ENCODE measurements at places on chromosomes 2 and 18.

GRCh38 chr2:75571730-75572430 is 11.1 kb upstream of the EVA1A start:
- DNase-seq = no peak

- DNase-seq = no peak
Measured at GRCh38 chr2:212076456-212076855, 462.1 kb downstream of the ERBB4 start.

DNA sequence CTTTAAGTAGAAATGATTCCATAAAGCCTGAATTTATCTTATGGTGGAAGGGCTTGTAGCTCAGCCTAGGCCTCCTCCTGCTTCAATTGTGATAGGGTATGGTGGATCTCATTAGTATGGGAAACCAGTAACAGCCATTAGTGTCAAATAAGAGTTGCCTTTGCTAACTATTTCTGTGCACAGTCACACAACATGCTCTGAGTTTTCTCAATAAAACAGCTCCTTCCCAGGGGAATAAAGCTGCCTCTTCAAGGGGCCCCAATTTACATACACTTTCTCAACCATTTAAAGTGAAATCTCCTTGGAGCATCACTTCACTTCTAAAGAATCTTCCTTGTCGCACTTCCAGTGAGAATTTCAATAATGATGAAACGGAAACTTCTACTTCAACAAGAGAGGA is 53.4 kb downstream of the KLF7 start:
- no peak for DNase-seq

DNA sequence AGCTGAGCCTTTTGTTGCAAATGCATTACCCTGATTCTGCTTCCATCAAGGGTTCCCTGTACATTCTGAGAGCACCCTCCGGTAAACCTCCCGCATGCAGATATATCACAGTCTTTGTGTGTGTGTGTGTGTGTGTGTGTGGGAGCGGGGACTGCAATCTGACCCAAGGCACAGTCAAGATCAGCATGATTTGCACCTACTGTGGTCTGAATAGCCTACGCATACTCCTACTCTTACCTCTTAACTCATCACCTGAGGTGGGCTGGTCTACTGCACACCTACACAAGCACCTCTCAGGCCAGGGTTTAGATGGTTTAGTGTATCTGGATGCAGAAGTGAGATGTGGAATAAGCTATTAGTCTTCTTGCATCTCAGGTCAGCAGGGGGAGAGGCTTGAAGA is 174.6 kb downstream of the FSHR start:
- no peak for DNase-seq

DNA sequence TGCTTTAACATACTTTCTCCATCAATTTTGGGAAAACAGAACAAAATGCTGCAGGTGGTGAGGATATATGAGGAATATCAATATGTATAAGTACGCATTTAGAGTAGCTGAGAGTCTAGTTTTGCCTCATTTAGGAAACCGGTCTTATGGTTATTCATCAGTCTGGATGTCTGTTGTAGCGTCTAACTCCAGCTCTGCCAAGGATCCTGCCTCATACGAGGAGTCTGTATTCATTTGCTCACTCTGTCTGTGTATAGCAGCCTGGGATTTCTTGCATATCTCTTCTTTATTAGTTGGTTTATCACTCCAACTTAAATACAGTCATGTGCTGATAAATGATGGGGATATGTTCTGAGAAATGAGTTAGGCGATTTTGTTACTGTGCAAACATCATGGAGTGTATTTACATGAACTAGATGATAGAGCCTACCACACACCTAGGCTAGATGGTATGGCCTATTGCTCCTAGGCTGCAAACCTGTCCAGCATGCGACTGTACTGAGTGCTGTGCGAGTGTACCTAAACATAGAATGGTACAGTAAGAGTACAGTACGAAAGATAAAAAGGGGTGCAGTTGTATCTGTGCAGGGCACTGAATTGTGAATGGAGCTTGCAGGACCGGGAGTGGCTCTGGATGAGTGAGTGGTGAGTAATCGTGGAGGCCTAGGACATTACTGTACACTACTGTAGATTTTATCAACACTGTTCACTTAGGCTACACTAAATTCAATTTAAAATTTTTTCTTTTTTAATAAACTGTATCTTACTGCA is 148.1 kb downstream of the ZNF407 start:
- DNase-seq = no peak

DNA sequence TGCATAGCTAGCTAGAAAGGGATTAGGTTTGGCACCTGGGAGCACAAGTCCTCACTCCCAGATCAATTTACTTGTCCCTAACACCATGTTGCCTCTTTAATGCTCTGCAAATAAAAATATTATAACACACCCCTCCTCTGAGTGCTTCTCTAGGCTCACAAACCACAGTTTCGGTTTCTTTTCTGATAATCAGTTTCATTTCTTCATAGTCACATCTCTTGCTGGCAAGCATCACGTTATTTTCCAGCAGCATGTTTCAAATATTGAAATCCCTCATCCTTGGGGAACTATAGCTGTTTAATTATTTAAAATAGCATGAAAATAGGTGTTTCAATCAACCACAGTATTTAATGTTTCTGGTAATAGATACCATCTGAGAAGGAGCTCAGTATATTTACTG is 13.9 kb upstream of the SMCHD1 start:
- no peak for DNase-seq

- DNase-seq = peak; percentile 47
Measured at GRCh38 chr2:220687231-220687843, 884.8 kb downstream of the EPHA4 start.

GRCh38 chr2:109467701-109468100 is 146.1 kb downstream of the SEPTIN10 start:
- no peak for DNase-seq

DNA sequence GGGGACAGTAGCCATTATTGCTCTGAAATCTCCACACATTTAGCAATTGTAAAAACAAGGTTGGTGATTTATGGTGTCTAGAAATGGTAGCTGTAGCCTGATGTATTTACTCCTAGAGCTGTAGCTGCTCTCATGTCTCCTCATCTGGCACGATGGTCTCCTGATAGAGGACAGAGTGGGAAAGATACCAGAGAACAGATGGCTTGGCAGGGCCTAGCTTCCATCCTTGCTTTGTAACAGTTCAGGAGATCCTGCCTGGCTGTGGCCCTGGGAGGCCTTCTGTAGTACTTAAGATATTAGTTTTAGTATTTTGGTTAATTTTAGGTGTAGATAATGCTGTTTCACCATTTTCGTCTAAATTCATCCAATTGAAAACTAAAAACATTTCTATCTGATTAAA is 6.7 kb downstream of the ATG16L1 start:
- DNase-seq = no peak

DNA sequence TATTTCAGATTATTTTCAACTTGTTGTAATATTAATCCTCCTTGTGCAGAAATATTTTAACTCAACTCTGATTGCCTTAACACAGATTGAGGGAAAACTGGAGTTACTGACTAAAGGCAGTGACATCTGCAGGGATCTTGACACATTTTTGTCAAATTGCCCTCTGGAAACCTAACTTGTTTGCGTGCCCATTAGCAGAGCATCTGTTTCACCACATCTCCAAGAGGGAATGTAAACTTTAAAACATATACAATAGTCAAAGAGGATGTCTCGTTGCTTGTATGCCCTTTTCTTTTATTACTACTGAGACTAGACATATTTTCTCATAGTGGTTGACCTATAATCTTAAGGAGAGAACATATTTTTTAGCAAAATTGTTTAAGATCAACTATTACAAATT is 14.2 kb downstream of the INPP1 start:
- no peak for DNase-seq

GRCh38 chr2:168255866-168256265 is 8.5 kb upstream of the STK39 start:
- DNase-seq = no peak

DNA sequence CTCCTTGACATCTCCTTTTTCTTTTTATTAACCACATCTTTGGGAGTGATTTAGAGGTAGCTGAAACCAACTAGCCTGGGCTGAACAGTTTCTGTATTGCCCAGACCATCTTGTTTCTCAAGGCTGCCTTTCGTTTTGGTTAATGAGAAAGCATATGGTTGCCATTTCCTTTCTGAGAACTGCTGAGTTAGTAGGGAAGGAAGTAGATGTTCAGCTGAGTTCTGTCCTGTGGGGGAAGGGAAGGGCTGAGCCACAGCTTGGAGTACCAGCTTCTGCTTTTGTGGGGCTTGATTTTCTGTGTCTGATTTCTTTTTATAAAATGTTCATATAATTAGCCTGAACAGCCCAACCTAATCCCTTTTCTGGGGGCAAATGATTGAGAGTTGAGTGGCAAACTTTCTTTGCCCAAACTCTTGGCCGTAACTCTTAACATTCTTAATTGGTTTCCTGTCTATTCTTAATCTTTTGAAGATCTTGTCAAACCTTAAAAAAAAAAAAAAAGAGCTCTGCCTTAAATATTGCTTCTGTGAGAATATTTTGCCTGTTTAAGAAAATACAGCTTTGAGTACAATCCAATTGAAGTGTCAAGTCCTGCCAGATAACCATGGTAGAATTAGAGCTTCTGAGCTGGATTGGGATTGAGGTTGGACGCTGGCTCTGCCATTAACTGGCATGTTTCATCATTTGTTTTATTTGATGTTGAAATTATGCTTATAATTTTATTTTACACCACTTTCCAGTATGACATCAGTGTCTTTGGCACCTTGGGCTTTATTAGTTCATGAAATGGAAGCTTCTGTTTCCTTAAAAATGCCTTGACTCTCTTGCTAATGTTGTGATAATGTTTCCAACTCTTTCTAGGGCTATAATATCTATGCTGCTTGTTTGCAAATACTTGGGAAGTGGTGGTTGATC is 1.9 kb upstream of the NABP1 start:
- peak; percentile 27 for DNase-seq

DNA sequence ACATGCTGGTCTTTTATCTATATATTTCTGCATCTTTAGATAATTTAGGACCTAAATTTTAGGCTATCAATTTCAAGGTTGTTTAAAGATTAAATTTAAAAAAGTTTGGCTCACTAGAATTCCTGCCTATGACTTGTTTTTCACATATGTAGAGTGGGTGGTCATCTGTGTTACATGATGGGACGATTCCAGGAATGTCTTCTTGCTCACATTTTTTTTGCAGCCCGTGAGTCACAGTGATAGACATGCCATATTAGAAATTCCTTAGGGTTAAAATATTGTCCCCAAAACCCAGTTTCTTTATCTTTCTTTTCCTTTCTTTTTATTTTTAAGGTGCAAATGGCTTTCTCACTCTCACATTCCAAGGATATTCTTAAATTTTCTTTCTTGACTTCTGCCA is 652.0 kb downstream of the PLCL1 start:
- DNase-seq = no peak

GRCh38 chr18:68548904-68549870 is 165.7 kb downstream of the TMX3 start:
- no peak for DNase-seq

DNA sequence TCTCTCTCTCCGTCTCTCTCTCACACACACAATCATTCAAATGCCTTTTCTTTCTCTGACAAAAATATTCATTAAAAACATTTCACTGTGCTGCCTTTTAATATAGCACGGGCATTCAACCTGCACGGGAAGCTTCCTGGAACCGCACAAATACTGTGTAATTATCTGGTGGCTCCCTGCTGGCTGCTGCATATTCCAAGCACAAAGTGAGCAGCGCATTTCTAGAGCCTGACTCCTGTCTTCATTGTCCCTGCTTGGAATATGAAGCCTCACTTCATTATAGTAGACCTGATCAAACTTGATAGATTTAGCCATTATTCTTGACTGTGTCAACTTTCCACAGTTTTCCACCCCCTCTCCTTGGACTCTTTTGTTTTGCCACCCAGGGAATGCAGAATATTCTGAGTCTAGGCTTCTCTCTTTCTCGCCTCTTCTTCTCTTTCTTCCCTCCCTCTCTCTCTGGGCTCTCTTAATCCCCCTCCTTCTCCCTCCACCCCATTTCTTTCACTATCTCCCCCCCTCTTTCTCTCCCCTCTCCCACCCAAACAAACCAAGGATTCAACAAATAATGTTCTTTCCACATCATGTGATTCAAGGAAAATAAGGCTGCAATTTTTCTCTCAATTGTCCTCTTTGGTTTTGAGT is 672.1 kb upstream of the FANCL start:
- no peak for DNase-seq

DNA sequence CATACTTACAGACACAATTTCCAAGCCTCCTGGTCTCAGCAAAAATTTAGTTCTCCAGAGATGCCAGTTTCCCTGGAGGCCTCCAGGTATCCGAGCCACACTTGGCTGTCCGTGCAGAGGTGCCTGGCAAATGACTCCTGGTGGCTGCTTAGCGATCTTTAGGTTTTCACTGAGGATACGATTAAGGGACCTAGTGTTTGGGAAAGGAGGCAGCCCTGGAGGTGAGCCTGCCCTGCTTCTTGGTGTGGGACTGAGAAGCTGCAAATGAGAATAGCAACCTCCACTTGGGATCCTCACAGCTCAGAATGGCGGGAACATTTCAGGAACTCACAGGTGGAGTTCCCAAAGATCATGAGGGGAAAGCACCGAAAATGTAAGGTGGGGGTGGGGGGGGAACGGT is 217.6 kb downstream of the ALPK2 start:
- no peak for DNase-seq

DNA sequence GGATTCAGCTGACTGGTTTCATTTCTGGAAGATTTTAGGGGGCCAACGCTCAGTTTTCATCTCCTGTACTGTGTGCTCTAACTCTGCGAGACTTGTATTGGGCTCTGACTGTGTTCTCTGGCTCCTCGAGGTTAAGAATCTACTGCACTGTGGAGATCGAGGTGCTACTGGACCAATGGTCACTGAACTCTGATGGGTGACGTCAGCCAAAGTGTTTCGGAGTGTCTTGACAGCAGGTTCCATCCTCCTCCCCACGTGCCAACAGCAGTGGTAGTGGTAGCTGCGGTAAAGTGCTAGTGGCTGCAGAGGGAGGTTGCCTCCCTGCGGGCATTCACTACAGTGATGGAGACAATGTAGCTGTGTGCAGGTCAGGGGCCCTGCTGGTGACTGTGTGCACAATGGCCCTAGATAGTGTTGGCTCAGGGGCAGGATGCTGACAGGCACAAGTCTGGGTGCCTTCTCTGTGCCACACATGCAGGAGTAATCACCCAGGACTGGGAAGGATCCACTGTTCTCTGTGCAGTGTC is 705.7 kb upstream of the DDX18 start:
- DNase-seq = no peak

DNA sequence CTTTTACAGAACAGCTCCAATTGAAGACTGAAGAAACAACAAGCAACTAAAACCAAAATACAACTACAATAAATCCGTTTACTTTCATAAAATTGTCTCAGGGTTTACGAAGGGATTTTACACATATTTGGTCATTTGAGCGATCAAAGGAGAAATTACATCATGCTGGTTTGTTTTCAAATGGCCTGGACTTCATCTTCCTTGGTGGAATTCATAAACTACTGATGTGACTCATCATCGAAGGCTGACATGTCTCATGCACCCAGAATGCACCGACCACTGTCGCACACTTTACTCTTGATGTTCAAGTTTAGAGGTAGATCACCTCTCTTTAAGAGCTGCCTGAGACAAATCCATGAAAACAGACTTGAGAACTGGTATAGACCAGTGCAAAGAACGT is 25.6 kb upstream of the PMAIP1 start:
- DNase-seq = no peak
